Pancreas (tissue), 10 donors: ENCODE measurements at places on chromosomes 3 and 15. TPM values are rescaled to one million over a fixed set of nuclear protein-coding genes. Genes with fewer than 3 reads are reported as not detected.

- H3K4me1 ChIP-seq: no peaks in the 10 kb centered on the region
- no peak for DNase-seq
- no peaks in the 10 kb centered on the region for H3K27me3 ChIP-seq
- no peak overlapping the region for H3K4me3 ChIP-seq
- no peaks in the 10 kb centered on the region for H3K36me3 ChIP-seq
These were observed 60.5 kb downstream of the SPTSSB start for GRCh38 chr3:161310649-161311423.

DNA sequence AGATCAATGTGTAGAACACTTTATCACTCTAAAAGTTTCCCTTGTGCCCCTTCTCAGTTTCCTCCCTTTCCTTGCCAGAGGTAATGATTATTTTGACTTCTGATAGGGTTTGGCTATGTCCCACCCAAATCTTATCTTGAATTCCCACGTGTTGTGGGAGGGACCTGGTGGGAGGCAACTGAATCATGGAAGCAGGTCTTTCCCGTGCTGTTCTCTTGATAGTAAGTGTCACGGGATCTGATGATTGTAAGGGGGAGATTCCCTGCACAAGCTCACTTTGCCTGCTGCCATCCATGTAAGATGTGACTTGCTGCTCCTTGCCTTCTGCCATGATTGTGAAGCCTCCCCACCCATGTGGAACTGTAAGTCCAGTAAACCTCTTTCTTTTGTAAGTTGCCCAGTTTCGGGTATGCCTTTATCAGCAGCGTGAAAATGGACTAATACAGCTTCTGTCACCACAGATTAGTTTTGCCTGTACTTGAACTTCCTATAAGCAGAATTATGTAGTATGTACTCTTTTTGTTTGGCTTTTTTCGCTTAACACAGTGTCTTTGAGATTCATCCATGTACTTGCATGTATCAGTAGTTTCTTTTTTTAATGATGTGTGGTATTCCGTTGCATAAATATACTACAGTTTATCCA is 7.2 kb downstream of the FEM1B start:
- H3K27me3 ChIP-seq: no peaks in the 10 kb centered on the region
- DNase-seq: no peak
- H3K27ac ChIP-seq: no peak overlapping the region
- H3K4me3 ChIP-seq: no peak overlapping the region
- peaks cover 43% of the 10 kb centered on the region for H3K4me1 ChIP-seq

Gene CCK
- total RNA-seq: not detected

Gene LINGO1
- total RNA-seq: 2.1 TPM

Gene GPR160
- total RNA-seq: 7.6 TPM

Gene LCTL
- not detected for total RNA-seq
